Ovary (tissue), 10 donors: ENCODE measurements at places on chromosomes 3 and 15. TPM values are rescaled to one million over a fixed set of nuclear protein-coding genes. Genes with fewer than 3 reads are reported as not detected.
A peak's percentile ranks its signal among the peaks of the same experiment; 100 is the strongest.

- H3K4me1 ChIP-seq, result peaks cover 3% of the 10 kb centered on the region
- H3K27me3 ChIP-seq, result no peaks in the 10 kb centered on the region
- no peak for DNase-seq
- H3K36me3 ChIP-seq, result no peaks in the 10 kb centered on the region
Observed at GRCh38 chr3:65597952-65598413, 440.7 kb downstream of the MAGI1 start.

DNA sequence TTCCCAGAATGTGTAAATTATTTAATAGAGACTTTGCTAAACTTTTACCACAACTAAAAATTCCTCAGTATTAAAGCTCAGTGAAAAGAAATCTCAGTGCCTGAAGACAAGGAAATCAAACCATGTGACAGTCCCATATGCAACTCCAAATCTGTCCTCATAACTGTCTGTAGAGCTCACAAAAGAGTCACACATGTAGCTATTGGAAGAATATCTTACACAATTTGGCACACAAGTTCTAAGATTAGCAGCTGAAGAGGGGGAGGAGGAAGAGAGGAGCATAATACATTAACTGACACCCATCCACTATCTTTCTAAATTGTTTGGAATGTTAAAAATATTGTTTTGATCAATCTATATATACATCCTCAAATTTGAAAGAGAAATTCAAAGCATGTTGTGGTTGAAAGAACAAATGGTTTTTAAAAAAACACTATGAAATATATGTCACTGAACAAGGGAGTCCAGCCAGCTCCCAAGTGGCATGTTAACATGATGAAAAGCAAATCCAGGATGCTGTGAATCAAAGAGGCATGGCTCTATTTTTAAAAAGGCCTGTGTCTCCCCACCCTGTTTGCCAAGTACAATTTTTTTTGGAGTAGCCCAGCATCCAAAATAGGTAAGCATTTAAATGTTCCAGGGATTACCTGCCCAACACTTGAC lies 126.3 kb upstream of the NANOGP8 start:
- H3K4me1 ChIP-seq, result no peaks in the 10 kb centered on the region
- no peak for DNase-seq
- H3K27ac ChIP-seq, result no peak overlapping the region
- H3K36me3 ChIP-seq, result no peaks in the 10 kb centered on the region

- no peak for DNase-seq
- no peaks in the 10 kb centered on the region for H3K4me1 ChIP-seq
- H3K27ac ChIP-seq, result no peak overlapping the region
- no peaks in the 10 kb centered on the region for H3K27me3 ChIP-seq
- no peaks in the 10 kb centered on the region for H3K36me3 ChIP-seq
- H3K4me3 ChIP-seq, result no peak overlapping the region
Observed at GRCh38 chr3:197888511-197888910, 61.5 kb upstream of the RPL35A start.

- H3K36me3 ChIP-seq, result no peaks in the 10 kb centered on the region
- DNase-seq, result no peak
- H3K27me3 ChIP-seq, result no peaks in the 10 kb centered on the region
- no peak overlapping the region for H3K27ac ChIP-seq
Observed at GRCh38 chr3:43539321-43539720, 82.5 kb downstream of the ANO10 start.

GRCh38 chr15:85541744-85542143 lies 161.3 kb downstream of the AKAP13 start:
- H3K27ac ChIP-seq, result no peak overlapping the region
- no peaks in the 10 kb centered on the region for H3K27me3 ChIP-seq
- no peaks in the 10 kb centered on the region for H3K4me1 ChIP-seq
- H3K4me3 ChIP-seq, result no peak overlapping the region
- DNase-seq, result no peak

The SCAANT1 gene
- total RNA-seq, result not detected

DNA sequence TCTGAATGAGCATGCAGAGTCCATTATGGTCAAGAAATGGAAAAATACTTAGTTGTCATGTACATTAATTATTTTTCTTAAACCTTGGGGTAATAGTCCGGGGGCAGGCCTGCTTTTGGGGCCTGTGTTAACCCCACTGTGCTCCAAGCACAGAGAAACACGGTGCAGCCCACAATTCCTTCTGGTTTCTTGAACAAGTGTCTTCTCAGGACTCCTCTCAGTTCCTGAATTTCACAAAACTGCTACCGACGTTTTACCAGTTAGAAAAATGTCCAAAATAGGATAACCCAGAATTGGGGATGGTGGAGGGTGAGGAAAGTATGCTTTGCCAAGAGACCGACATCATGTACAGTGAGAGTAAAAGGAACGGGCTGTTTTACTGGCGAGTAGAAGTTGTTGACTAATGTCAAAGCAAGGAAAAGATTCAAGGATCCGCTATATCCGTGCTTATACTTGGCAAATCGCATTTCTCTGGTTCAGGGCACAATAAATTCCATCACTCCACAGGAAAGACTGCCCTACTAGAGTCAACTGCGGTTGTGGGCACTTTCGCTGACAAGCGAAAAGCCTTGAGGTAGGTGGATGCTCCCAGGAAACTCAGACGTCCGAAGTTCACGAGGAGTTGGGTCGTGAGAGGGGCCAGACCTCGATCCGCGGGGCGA lies 495 bp upstream of the NXPE3 start:
- H3K36me3 ChIP-seq, result no peaks in the 10 kb centered on the region
- DNase-seq, result no peak
- peak overlapping the region; percentile 91 for H3K4me3 ChIP-seq
- peak overlapping the region; percentile 72 for H3K27ac ChIP-seq
- H3K27me3 ChIP-seq, result no peaks in the 10 kb centered on the region

The ZNF660 gene
- total RNA-seq, result 12.5 TPM
